ENCODE measurements at places on chromosomes 2 and 18. TPM values are rescaled to one million over a fixed set of nuclear protein-coding genes. Genes with fewer than 3 reads are reported as not detected.

Gene ICA1L
- total RNA-seq: 5.6 TPM

DNA sequence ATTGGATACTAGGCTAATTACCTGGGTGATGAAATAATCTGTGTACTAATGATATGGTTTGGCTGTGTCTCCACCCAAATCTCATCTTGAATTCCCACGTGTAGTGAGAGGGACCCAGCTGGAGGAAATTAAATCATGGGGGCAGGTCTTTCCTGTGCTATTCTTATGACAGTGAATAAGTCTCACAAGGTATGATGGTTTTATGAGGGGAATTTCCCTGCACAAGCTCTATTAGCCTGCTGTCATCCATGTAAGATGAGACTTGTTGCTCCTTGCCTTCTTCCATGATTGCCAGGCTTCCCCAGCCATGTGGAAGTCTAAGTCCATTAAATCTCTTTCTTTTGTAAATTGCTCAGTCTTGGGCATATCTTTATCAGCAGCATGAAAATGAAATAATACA is 394.1 kb upstream of the SYT4 start:
- DNase-seq: no peak

DNA sequence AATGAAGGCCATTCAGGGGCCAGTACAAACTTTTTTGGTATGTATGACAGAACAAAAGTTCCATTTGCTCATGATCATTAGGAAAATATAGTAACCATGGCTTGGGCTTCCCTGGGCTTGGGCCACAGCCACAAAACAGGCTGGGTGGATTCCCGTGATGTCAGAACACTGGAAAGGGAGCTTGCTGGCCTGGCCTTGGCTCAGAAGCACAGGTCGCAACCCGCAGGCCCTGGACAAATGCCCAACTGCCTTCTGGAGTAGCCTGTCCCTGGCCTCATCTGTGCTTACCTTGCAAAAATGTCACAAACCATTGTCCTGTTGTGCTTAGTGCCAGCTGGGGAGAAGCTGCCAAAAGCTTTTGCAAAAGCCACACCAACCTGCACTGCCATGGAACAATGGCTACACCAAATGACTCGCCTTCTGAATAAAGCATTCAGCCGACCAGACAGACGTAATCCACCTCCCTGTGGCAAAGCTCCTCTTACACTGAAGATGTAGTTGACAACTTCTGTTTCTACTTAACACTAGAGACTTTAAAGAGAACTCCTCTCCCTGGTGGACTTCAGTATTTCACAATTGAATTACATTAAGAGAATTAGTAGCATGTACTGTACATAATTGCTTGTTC is 125.5 kb downstream of the ANKRD44 start:
- no peak for DNase-seq

- no peak for DNase-seq
Observed at GRCh38 chr2:237874585-237875161, 15.2 kb downstream of the RAMP1 start.

Gene SDC1
- 0.33 TPM for total RNA-seq
